PC-9 (cell line): ENCODE measurements at places on chromosomes 2 and 18.

DNA sequence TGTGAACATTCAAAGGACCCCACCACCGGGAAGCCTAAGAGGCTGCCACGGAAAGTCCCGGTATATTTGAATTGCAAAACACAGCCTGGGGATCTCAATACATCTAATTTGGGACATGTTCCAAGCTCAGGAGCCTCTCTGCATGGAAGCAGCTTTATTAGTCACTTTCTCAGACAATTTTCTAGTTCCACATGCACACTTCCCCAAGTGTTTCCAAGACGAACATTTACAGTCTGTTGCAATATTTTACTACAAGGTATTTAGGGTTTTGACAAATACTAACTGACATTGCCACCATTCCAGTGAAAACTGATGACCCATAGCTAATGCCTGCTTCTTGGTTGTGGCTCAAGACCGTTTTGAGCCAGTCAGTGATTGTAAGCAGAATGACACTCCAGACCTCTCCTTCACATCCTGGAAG, 145.3 kb downstream of the NCKAP5 start:
- no peak for DNase-seq

DNA sequence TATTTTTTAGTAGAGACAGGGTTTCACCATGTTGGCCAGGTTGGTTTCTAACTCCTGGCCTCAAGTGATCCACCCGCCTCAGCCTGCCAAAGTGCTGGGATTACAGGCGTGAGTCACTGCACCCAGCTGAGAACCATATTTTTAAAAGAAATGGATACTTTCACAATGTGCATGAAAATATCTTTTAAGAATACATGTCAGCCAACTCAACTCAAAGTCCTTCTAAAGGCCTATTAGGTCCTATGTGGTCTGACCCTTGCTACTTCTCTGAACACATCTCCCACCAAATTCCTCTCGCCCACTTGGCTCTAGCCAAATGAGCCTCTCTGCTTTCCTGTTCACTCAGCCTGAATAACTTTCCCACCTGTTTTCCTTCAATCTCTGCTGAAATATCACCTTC, 119.6 kb downstream of the MTX2 start:
- no peak for DNase-seq

GRCh38 chr2:28635191-28635611, 116.4 kb upstream of the PPP1CB start:
- DNase-seq = no peak

GRCh38 chr2:28982381-28982950, 1.4 kb downstream of the TOGARAM2 start:
- DNase-seq = no peak

DNA sequence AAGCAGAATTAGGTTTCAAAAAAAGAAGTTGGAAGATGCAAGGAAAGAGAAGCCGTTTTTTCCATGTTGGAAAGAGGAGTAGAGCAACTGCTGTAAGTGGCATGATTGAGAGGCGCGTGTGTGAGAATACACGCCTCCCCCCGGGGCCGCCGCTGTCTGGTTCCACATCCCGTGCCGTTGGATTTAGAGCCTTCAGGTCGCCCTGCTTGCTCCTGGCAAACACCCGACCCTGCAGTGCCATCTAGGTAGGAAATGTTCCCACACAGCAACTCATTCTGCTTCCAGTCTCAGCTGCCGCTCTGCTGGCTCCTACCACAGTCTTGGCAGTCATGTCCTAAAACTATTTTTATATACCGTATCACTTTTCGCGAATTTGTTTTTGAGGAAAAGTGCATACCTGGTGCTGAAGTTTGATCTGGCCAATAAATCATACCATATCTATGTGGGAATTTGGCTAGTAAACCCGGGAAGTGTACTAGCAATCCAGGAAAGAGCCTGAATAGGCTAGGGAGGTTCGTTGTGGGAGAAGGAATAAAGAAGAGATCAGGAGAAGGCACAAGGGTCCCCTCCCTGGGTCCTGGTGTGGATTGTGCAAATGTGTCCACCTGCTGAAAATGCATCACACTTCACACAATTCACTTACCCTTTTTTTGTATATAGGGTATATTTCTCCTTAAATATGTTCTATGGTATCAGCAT, 372.7 kb downstream of the FBXO15 start:
- DNase-seq = no peak

GRCh38 chr2:157971702-157972101, 95.6 kb upstream of the ACVR1 start:
- DNase-seq = peak; percentile 87

DNA sequence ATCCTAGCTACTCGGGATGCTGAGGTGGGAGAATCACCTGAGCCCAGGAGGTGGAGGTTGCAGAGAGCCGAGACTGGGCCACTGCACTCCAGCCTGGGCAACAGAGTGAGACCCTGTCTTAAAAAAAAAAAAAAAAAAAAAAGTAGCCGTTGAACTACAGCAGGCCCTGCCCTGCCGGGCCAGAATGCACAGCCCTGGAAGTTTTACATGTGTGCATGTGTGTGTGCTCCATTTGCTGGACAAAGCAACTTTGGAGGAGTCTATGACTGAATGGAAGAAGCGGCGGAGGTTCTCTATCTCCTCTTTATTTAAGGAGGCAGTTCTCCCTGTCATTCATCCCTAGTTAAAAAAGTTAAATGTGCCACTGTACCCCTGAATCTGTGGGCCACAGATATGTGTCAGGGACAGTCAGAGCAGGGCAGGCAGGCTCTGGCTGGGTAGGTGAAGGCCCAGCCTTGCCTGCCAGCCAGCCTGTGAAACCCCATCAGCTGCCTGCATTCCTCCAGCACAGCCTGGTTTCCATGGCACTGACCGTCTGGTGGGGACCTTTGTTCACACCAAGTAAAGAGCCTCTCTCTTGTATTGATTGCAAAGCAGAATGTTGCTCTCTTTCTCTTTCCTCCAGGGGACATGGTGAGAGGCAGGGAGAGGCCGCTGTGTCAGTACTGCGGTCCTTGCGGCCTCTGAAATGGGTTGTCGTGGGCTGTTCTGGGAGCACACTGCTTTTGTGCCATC, 10.9 kb downstream of the LIPG start:
- DNase-seq = no peak

DNA sequence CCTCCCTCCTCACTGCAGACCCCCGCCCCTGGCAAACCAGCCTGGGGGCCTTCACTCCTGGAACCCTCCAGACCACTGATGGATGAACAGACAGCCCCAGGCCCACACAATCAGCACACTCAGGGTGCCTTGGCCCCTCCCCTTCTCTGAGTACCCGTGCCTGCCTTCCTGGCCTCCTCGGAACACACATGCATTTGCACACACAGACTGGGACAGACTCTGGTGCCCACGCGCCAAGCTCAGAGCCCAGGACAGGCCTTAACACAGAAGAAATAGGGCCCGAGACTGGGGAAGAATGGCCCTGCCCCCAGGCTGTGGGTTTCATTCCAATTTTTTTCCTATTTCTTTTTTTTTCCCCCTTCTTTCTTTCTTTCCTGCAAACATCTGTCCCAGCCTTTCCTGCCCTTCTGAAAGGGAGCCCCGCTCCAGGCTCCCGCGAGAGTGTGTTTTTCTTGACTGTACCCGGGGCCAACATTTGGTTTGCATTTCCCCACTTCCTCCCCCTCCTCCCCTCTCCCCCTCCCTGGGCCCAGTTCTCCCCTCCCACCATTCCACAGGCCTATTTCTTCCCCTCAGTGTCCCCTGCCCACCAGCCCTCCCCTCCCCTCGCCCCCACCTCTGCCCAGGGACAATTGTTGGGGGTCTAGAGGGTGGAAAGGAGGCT, 618 bp upstream of the TNS1 start:
- no peak for DNase-seq

- DNase-seq = no peak
Observed at GRCh38 chr2:239673641-239674040, 272.8 kb upstream of the HDAC4 start.

DNA sequence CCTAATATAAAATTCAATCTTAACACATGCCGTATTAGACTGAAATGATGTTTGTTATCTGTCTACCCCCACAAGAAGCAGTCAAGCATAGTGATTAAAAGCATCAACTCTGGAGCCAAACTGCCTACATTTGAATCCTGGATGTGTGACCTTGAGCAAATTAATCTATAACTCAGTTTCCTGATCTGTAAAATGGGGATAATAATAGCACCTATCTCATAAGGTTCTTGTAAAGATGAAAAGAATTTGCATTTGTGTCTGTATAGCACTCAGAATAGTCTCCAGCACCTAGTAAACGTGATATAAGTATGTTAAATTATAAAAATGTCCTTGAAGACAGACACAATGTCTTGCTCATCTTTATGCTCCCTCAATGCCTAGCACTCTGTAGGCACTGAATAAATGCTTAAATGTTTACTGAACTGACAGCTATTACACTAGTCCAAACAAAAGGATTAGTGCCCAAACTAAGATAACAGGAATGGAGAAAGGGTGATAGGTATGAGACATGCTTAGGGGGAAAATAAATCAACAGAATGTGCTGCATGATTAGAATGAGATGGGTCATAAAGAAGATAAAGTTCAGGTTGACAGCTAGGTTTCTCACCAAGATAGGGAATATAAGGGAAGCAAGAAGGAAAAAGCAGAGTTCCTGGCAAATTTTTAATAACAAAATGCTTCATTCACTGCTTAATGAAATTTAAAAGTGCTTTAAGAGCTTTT, 180.6 kb downstream of the ATAD2B start:
- DNase-seq = no peak

DNA sequence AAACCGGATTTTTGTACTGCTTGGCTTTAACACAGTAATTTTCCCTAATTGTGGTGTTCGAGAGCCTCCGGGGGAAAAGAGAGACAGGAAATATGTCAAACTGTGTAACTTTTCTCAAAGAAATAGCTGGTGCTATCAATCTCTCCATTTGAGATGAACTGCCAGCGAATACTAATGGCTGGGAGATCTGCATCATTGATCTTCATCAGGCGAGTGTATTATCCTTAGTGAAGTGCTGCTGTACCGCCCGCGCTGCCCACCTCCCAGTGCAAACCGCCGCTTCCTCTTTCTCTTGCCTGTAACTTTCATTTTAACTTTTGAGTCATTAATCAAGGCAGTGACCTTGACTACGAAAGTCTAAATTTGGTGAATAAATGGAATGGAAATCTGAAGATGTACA, 246.1 kb upstream of the ST6GAL2 start:
- DNase-seq = no peak

DNA sequence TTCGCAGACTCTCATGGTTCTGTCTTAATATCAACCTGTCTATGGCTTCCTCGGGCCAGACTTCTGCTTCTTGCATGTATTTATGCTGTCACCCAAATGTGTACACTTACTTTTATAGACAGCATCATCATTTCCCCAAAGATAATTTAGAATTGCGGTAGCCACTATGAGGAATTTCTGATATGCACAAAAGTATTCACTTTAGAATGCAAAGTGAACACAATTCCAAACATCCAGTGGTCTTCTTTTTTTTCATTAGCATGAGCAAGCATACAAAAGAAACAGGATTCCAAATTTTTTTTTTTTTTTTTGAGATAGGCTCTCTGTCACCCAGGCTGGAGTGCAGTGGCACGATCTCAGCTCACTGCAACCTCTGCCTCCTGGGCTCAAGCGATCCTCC, 21.0 kb upstream of the MCFD2 start:
- DNase-seq = no peak

DNA sequence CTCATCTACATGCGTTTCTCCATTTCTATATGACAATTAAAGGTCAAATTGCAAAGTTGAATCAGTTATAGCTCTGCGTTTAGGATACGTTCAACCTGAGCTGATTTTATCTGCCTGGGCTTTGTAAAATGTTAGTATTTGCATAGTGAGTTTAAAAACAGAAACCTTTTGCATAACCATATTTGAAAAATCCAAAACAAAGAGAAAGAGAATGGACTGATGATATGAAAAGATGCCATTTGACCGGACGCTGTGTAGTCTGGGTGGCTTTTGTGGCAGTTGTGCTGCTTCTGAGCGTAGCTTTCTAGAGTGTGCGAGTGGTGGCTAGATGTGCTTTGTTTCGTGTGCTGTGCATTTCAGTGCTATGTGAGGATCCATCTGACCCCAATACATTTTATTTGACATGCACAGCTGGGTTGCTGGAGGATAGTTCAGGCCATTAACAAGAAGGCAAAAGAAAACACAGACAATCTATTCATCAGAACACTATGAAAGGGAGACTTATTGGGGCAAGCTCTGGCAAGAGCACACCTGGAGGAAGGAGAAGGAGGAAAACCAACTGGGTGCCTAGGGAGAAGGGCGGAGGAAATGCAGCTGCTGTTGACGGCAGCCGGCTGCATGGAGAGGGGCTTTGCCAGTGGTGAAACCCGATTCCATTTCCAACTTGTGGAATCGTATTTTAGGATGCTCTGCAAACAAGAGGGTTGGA, 126.8 kb downstream of the ACOXL start:
- DNase-seq = no peak
